Chondrocyte (in vitro differentiated cells): ENCODE measurements at places on chromosomes 12 and 14. TPM values are rescaled to one million over a fixed set of nuclear protein-coding genes. Genes with fewer than 3 reads are reported as not detected.
A peak's percentile ranks its signal among the peaks of the same experiment; 100 is the strongest.

ALDH1L2 gene
- total RNA-seq: 87.2 to 158 TPM (median 153 TPM) in 3 replicates

- DNase-seq: no peak
Measured at GRCh38 chr12:124633365-124634362, 66.3 kb upstream of the NCOR2 start.

LRRC10 gene
- not detected in 3 replicates for total RNA-seq

- no peak for DNase-seq
Measured at GRCh38 chr12:54595471-54595870, 7.0 kb upstream of the PPP1R1A start.

GLT8D2 gene
- 37.6 to 48.6 TPM (median 38.8 TPM) in 3 replicates for total RNA-seq

GRCh38 chr12:103244596-103244995 lies 251.2 kb downstream of the C12orf42 start:
- DNase-seq: no peak

ZDHHC22 gene
- total RNA-seq: 0.13 to 0.30 TPM (median 0.15 TPM) in 3 replicates

DNA sequence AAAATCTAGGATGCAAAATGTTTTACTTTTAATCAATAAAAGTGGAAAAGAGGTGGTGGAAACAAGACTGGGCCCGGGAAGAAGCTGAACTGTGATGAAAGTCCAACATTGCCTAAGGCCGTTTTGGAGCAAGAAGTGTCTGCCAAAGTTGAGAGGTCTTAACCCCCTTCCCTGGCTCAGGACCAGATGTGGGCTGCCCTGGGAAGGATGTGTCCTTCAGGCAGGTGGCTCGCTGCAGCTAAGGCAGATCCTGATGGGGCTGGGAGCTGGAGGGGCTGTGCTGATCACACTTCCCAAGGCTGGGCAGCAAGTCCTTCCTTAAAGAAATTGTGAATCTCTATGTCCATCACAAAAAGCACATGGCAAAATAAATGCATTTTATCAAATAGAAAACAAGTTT lies 581.6 kb downstream of the GALC start:
- peak; percentile 37 for DNase-seq

EML5 gene
- 0.19 TPM in 1 of 3 replicates, not detected in the others for total RNA-seq

- no peak for DNase-seq
Measured at GRCh38 chr14:88613552-88614010, 50.7 kb downstream of the ZC3H14 start.

DNA sequence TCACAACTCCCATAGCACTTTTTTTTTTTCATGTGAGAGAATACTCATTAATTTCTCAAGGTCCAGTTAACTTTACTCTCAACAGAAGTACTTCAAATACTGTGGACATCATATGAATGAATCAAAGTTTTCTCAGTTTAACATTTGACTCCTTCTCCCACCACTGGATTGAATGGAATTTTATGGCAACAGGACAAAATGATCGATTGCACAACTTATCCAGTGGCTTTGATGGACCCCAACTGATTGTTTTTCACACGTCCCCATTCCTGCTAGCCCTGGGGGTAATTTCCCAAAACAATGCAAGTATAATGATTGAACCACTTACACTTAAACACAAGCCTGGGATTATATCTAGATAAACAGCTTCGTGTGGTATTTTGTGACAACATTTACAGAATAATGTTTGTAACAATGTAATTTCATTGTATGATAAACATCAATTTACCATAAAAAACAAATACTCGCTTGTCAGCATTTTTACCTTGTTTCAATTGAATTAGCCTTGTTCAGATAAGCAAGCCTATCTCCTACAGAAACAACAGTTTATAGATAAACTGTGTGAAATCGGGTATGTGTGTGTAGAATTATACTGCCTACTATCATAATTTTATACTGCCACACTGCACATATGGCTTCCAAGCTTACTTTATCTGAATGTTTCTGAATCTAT lies 60.9 kb downstream of the SOX5 start:
- no peak for DNase-seq

- DNase-seq: no peak
Measured at GRCh38 chr14:59055439-59056045, 132.9 kb upstream of the DAAM1 start.

GRCh38 chr12:52207895-52208294 lies 16.1 kb upstream of the KRT80 start:
- peak; percentile 90 for DNase-seq

DCAF5 gene
- 48.1 to 56.9 TPM (median 48.3 TPM) in 3 replicates for total RNA-seq

DNA sequence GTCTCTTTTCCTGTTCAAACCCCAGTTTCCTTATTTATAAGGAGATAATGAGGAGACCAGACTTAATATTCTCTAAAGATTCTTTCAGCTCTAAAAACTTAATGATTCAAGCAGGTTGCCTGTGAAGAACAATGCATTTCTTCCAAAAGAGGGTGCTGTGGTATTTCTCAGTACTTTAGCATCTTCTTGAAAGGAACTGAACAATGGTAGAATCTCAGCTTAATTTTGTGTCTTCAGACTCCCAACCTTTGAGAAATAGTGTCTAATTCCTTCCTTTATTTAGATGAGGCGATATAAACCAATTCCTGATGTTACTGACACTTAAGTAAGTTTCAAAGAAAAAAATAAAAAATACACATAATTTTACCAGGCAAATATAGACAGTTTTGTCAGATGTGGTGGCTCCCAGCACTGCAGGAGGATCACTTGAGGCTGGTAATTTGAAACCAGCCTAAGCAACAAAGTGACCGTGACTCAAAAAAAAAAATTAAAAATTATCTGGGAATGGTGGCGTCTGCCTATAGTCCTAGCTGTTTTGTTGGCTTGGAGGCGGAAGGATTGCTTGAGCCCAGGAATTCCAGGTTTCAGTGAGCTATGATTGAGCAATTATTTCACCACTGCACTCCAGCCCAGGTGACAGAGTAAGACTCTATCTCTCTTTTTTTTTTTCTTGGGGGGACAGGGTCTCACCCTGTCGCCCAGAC lies 76.9 kb upstream of the PSMA6 start:
- DNase-seq: no peak

- no peak for DNase-seq
Measured at GRCh38 chr14:24630872-24631477, 3.0 kb downstream of the GZMB start.

PRIMA1 gene
- not detected in 3 replicates for total RNA-seq

DNA sequence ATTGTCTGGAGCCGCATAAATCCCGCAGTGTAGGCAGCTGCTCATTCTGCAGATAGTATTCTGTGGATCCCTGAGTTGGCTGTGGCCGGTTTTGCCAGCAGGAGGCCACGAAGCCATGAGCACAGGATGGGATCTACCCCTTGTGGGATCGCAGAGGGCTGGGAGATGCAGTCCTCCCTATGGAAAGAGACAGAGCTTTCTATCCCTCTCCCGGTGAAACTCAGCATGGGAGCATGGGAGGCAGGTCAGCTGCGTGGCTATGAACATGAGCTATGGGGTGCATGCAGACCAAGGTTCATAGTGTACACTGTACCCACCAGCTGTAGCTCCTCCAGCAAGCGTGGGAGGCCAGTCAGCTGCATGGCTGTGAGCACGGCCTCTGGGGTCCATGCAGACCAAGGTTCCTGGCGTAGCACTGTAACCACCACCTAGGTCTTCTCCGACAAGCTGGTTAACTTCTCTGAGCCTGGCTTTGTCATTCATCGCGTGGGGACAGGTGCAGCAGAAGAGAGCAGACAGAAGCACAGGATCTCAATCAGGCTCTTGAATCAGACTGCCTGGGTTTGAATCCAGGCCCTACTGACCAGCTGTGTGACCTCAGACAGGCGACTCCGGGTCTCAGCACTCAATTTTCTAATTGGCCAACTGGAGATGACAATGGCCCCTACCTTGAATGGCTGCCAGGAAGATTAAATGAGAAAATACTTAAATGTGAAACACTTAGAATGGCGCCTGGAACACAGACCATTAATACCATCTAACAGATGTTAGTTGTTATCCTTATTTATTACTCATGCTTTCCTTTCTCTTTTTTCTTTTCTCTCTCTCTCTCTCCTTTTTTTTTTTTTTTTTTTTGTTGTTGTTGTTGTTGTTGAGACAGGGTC lies 6.0 kb downstream of the BDKRB1 start:
- DNase-seq: no peak

- no peak for DNase-seq
Measured at GRCh38 chr12:69238589-69239351, 599 bp upstream of the CPSF6 start.

DNA sequence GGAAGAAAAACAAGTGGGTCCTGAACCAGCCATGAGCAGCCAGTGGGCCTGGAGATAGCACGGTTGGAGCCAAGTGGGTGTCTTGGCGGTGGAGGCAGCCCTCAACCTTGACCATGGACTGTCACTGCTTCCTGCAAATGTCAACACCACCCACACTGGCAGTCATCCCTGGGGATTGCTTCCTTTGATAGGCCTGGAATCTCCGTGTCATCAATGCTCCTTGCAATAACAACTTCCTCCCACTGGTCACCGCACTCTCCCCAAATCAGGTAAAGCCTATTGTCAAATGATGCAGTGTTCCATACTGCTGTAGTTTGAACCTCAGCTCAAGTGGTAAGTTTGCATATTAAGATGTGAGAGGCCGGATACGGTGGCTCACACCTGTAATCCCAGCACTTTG lies 129.1 kb downstream of the NTF3 start:
- DNase-seq: no peak

DNA sequence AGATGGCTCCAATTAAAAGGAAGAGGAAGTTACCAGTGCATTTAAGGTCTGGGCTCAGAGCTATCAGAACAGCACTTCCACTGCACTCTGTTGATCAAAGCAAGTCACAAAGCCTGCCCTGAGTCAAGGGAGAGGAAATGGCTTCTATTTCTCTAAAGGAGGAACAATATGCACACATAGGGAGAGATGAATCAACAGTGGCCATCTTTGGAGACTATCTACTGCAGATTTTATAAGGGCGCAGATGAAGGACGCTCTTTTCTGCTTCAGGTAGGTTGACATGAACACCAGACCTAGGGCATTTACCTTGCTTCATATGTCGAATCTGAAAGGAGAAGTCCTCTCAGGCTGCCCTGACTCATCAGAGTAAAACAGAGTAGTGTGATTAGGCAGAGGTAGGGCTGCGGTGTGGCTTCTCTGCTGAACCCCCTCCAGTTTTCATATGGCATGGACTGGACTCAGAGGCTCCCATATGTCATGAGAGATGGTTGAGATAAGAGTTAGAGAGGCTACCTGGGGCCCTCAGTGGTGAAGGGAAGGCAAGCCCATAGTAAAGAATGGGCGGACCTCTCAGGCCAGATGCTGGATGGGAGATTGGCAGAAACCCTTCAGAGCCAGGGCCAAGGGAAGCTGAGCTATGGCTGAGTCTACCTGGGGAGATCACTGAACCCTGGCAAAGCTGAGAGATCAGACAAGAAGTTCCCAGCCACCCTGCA lies 84.4 kb downstream of the ARF6 start:
- no peak for DNase-seq

TMEM253 gene
- 1.1 to 1.6 TPM (median 1.2 TPM) in 3 replicates for total RNA-seq

GRCh38 chr14:73255693-73256225 lies 18.5 kb downstream of the PAPLN start:
- DNase-seq: no peak
